Fibroblast of skin of left quadriceps (primary cell): ENCODE measurements at places on chromosomes 1 and 21.

- DNase-seq, result no peak
Observed at GRCh38 chr21:44846485-44847260, 26.8 kb downstream of the PTTG1IP start.

- DNase-seq, result no peak
Observed at GRCh38 chr1:28278763-28279162, 19.4 kb downstream of the SESN2 start.

DNA sequence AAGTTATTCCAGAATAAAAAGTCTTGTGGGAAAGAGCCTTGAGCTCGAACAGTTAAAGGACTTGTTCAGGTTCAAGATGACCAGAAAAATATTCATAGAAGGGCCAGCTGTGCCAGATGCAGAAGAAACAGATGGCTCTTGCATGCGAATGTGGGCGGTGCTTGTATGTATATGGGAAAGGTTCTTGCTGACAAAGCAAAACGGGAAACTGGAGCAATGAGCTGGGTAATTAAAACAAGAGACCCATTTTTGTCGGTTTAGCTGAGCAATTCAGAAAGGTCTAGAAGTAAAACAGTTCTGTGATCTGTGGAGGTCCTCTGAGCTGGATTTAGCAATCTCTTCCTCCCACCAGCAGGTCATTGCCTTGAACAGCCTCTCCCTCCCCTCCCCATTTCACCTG, 107.2 kb upstream of the MARK1 start:
- DNase-seq, result no peak

DNA sequence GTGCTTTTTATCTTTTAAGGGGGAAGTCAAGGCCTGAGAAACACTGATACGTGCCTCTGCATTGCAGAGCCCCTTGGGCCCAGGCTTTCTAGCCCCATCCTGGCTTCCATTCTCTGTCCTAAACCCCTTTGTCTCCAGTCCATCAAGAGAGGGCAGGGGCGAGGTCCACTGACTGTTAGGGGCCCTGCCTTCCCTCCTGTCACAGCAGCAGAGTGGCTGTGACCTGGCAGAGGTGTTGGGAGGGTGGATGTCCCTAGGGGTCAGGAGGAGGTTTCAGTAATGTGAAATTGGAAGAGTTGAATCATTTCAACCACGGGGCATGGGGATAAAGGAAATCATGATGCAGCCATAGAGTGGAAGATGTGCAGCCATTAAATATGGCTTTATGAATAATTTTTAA, 24.0 kb downstream of the SOX13 start:
- DNase-seq, result no peak

- DNase-seq, result no peak
Observed at GRCh38 chr1:15342408-15342967, 67.2 kb upstream of the EFHD2 start.

- no peak for DNase-seq
Observed at GRCh38 chr1:101290922-101291561, 54.2 kb downstream of the S1PR1 start.

DNA sequence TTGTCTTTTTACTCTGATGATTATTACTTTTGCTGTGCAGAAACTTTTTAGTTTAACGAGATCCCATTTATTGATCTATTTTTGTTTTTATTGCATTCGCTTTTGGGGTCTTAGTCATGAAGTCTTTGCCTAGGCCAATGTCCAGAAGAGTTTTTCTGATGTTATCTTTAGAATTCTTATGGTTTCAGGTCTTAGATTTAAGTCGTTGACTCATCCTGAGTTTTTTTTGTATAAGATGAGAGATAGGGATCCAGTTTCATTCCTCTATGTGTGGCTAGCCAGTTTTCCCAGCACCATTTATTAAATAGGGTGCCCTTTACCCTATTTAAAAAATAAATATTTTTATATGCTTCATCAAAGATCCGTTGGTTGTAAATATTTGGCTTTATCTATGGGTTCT, 13.2 kb downstream of the MAN1C1 start:
- DNase-seq, result no peak

GRCh38 chr1:39835935-39836594, 47.2 kb downstream of the TRIT1 start:
- DNase-seq, result no peak

- DNase-seq, result no peak
Observed at GRCh38 chr1:173749137-173749536, 34.4 kb downstream of the KLHL20 start.

GRCh38 chr1:112723511-112723839, 8.3 kb upstream of the PPM1J start:
- DNase-seq, result no peak

DNA sequence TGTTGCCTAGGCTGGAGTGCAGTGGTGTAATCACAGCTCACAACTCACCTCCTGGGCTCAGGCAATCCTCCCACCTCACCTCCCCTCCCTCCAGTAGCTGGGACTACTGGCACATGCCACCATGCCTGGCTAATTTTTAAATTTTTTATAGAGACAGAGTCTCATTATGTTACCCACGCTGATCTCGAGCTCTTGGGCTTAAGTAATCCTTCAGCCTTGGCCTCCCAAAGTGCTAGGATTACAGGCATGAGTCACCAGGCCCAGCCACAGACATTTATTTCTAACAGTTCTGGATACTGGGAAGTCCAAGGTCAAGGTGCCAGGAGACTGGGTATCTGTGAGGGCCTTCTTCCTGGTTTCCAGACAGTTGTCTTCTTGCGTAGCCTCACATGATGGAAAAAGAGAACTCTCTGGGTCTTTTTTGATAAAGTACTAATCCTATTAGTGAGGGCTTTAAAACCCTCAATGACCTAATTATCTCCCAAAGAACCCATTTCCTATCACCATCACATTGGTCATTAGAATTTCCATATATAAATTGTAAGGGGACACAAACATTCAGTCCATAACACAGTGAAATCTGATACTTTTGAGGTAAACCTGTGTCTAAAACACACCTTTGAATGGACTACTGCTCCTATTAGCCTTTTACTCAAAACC, 67.9 kb downstream of the PHACTR4 start:
- DNase-seq, result no peak

DNA sequence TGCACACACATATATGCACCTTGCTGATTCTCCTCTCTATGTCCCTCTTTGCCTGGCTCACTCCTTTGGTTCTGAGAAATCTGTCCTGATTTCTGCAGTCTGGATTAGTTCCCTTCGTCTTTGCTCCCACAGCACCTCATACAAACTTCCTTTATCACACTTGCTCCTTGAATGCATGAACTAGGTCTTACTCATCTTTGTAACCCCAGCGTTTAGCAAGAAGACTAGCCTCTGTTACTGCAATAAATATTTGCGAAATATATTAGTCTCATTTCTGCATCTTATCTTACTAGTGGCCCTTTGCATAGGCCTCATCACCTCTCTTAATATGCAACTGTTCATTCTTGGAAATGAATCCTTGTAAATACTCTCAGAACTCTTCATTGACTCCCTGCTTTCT, 11.4 kb downstream of the SMYD2 start:
- DNase-seq, result no peak

DNA sequence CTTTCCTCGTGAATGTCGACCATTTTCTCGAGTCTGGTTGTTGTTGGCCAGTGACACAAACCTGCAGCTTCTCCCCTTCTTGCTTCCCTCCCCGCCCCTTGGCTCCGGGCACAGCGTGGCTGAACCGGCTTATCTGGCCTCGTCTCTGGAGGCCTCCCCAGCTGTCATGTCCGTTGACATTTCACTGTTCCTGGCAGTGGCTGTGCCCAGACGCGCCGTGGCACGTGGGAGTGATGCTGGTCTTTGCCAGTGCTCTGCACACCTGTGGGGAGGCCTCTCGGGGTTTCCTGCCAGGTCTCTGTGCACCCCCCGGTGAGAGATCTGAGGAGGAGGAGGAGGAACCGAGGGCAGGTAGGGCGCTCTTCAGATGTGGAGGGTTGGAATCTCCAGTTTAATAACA, 23.7 kb downstream of the SKI start:
- DNase-seq, result no peak

- no peak for DNase-seq
Observed at GRCh38 chr1:17599954-17600300, 60.4 kb downstream of the ARHGEF10L start.

- DNase-seq, result no peak
Observed at GRCh38 chr21:15152591-15152990, 87.8 kb upstream of the NRIP1 start.

- DNase-seq, result no peak
Observed at GRCh38 chr1:56788102-56788501, 31.1 kb downstream of the FYB2 start.

- no peak for DNase-seq
Observed at GRCh38 chr1:76095802-76096201, 21.3 kb downstream of the ST6GALNAC3 start.

DNA sequence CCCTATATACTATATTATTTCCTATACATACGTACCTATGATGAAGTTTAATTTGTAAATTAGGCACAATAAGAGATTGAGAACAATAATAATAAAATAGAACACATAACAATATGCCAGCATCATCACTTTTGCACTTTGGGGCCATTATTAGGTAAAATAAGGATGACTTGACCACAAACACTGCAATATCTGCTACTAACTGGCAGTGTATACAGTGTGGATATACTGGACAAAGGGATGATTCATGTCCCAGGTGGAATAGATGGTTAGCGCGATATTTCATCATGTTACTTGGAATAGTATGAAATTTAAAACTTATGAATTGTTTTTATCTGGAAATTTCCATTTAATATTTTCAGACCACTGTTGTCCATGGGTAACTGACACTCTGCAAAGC, 35.4 kb upstream of the TXLNA start:
- DNase-seq, result no peak

GRCh38 chr21:36710729-36711048, 11.8 kb downstream of the SIM2 start:
- DNase-seq, result no peak

DNA sequence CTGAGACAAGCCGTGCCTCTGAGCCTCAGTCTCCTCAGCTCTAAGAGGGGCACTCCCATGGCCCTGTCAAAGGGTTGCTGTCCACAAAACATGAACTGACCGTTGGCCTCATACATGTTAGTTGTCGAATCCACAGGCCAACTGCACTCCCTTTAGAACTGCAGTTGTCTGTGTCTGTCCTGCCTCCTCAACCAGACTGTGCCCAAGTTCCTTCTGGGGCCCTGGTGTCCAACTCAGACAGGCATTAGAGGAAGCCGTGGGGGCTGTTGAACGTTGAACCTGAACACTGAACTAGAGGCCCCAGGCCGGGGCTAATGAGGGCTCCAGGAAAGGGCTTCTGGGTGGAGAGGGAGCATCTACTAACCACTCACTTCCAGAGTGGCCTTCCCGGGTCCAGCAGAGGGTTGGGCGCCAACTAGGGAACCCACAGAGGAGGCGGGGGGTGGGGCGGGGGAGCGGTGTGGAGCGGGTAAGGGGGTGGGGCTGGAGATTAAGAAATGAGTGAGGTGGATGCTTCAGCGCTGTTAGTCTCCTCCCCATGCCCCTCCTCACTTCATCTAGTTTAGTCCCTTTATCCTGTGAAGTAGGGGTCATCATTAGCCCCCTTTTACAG, at the start of gene RAB42:
Gene RAB42, plus strand, starts transcription at position 558 of the 613 bp plus-strand sequence. CDS start 247 bp downstream, outside the sequence.
- no peak for DNase-seq

DNA sequence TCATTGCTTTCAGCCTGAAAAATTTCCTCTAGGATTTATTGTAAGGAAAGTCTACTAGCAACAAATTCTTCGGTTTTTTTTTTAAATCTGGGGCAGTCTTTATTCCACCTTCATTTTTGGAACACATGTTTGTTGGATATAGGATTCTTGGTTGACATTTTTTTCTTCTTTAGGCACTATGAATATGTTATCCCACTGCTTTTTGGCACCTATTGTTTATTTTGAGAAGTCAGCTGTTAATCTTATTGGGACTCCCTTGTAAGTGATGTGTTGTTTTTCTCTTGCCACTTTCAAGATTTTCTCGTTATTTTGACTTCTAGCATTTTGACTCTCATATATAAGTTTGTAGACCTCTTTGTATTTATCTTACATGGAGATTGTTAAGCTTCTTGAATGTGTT, 99.3 kb downstream of the NPHS2 start:
- DNase-seq, result no peak

DNA sequence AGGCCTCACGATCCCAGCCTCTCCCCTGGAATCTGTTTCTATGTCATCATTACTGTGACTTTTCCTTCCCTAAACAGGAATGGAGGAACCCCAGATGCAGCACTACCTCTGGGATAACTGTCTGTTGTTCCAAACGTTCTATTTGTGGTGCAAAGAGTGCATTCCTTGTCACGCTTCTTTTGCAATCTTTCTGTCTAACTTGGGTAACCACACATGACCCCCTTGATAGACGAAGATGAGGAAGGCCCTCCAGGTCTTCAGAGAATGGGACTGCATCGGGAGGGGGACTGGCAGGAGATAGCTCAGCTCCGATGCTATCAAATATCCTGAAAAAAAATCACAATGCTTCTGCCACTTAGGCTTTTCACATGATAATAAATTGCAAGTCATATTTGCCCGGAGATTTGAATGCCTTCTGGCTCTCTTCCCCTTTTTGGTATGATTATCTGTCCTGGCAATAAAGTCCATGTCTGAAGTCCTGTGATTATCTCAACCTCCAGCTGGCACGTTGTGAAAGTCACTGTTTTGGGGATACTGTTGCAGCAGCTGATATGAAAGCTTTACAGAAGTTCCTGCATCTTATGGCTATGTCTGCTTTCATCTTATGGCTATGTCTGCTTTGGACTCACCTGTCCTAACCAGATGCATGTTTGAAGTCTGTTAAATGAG, 148.7 kb upstream of the LMO4 start:
- no peak for DNase-seq

DNA sequence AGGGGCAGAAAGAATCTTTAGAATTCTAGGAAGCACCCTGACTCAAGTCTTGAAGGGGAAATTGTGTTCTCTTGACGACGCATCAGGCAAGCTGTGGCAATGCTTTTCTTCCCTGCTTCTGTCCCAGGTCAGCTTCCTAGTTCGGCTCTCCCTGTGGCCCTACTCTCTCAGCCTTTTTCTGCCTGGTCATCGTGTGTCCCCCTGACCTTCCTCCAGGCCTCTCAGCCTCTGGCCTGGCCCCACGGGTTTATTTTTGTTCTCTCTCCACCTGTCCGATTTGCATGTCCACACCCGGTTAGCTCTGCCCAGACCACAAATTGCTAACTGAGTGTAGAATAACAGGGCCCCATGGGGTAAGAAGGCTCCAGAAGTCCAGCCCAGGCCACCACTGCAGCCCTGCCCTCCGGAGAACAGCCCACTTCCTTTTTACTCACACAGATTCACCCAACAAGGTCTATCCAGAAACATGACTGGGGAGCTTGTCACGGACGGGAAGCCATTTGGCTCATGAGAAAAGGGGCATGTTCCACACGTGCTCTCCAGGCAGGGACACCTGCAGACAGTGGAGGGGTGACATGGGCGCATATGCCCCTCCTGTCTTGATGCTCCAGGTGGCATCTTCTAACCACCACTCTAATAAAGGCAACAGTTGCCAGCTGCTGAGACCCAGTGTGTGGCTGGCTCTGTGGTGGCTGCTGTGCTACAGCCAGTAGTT, 9.8 kb downstream of the KCNN3 start:
- DNase-seq, result no peak

- no peak for DNase-seq
Observed at GRCh38 chr1:180179162-180179957, 24.7 kb downstream of the QSOX1 start.

GRCh38 chr1:11027316-11027715, 14.9 kb downstream of the TARDBP start:
- no peak for DNase-seq
